Esophagus mucosa (tissue), 1 donor: ENCODE measurements at places on chromosomes 12 and 14. TPM values are rescaled to one million over a fixed set of nuclear protein-coding genes. Genes with fewer than 3 reads are reported as not detected.

AMIGO2 gene
- total RNA-seq, result 1.5 TPM

ADAM21 gene
- not detected for total RNA-seq

JDP2 gene
- 18.5 TPM for total RNA-seq

SLC5A8 gene
- total RNA-seq, result not detected

MUCL1 gene
- total RNA-seq, result not detected

SNRNP35 gene
- total RNA-seq, result 10.4 TPM
